Sigmoid colon (tissue), 7 donors: ENCODE measurements at places on chromosomes 5 and 9. TPM values are rescaled to one million over a fixed set of nuclear protein-coding genes. Genes with fewer than 3 reads are reported as not detected.

- DNase-seq: no peak
- no peak overlapping the region for H3K27ac ChIP-seq
- no peaks in the 10 kb centered on the region for H3K4me1 ChIP-seq
- no peaks in the 10 kb centered on the region for H3K36me3 ChIP-seq
- no peak overlapping the region for H3K4me3 ChIP-seq
- no peaks in the 10 kb centered on the region for H3K27me3 ChIP-seq
These were observed 95.5 kb downstream of the SNX24 start for GRCh38 chr5:122940890-122941289.

DNA sequence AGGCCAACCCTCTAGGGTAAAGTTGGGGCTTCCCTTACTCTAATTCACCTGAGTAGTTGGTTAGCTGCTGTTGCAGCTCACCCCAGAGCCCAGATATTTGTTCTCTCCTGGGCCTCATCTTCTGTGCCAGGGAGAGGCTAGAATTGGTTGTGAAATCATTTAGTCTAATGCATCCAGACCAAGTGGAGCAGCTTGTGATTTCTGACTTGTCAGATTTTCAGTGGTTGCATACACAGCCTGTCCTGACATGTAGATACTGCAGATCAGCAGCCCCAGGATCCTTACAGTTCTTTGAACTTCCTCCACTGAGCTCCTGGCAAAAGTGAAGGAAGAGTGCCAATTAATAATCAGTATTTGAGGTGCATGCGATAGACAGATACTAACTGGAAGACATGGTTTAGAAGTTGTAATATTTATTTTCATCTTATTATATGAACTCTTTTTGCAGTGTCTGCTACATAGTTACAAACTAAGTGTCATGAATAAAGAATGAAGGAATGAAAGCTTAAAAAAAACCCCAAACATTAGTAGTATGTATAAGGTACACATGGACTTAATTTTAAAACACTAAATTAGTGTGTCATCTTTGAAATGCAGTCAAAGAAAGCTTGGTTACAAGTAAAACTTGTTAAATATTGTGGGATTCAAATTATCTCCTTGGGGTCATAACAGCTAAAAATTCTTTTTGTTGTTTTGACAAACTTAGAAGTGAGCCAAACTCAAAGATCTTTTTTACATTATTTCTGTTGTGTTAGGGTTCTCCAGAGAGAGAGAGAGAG, 128.5 kb downstream of the VPS13A start:
- no peak for DNase-seq
- H3K27ac ChIP-seq: no peak overlapping the region
- no peak overlapping the region for H3K4me3 ChIP-seq
- no peaks in the 10 kb centered on the region for H3K36me3 ChIP-seq

DNA sequence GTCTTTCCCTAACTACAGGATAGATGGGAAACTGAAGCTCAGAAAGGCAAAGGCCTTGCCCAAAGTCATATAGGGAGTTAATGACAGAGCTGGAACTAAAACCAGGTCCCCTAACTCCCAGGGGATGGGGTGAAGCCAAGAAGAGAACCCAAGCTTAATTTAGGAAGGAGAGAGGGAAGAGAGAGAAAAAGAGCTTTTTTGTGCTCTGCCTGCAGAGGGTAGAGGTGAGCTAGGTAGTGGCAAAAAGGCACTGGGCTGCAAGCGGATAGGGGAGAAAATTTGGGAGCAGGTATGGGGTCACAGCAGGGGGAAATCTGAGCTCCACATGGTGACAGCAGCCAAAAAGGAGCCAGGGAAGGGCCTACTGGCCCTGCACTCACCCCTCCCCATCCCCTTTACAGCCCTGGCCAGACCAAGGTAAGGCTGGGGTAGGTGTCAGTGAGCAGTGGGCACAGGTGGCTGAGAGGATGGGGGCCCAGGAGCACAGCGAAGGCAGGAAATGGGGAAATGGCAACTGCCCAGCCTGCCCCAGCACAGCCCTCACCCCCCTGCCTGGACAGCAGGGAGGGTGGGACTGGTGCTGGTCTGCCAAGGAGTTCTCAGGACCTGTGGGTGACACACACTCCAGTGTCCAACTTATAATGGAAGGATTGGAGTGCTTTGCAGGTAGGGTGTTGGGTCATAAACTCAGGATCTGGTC, 3.3 kb downstream of the ENHO start:
- peaks cover 12% of the 10 kb centered on the region for H3K4me1 ChIP-seq
- no peak overlapping the region for H3K27ac ChIP-seq
- H3K27me3 ChIP-seq: no peaks in the 10 kb centered on the region
- peak; percentile 33 for DNase-seq

- peaks cover 60% of the 10 kb centered on the region for H3K27me3 ChIP-seq
- H3K4me3 ChIP-seq: no peak overlapping the region
- no peak for DNase-seq
These were observed 147.1 kb downstream of the ERCC6L2 start for GRCh38 chr9:96022445-96023051.

- H3K4me1 ChIP-seq: no peaks in the 10 kb centered on the region
- no peaks in the 10 kb centered on the region for H3K27me3 ChIP-seq
- no peaks in the 10 kb centered on the region for H3K36me3 ChIP-seq
- no peak overlapping the region for H3K27ac ChIP-seq
These were observed 202.5 kb upstream of the TRIM32 start for GRCh38 chr9:116484492-116485061.

- peaks cover 9% of the 10 kb centered on the region for H3K4me1 ChIP-seq
- no peaks in the 10 kb centered on the region for H3K27me3 ChIP-seq
- DNase-seq: no peak
- H3K4me3 ChIP-seq: no peak overlapping the region
- no peak overlapping the region for H3K27ac ChIP-seq
These were observed 49.1 kb downstream of the ERAP1 start for GRCh38 chr5:96758621-96759020.

GRCh38 chr5:84682531-84682930, 297.9 kb upstream of the EDIL3 start:
- H3K27me3 ChIP-seq: no peaks in the 10 kb centered on the region
- no peak overlapping the region for H3K27ac ChIP-seq
- no peaks in the 10 kb centered on the region for H3K4me1 ChIP-seq
- H3K36me3 ChIP-seq: no peaks in the 10 kb centered on the region
- H3K4me3 ChIP-seq: no peak overlapping the region

GRCh38 chr9:107489144-107489673, 360 bp downstream of the KLF4 start:
- no peak for DNase-seq
- peak overlapping the region; percentile 86 for H3K4me3 ChIP-seq
- peak overlapping the region; percentile 88 for H3K27ac ChIP-seq
- no peaks in the 10 kb centered on the region for H3K27me3 ChIP-seq
- peaks cover 17% of the 10 kb centered on the region for H3K36me3 ChIP-seq
- H3K4me1 ChIP-seq: peaks cover 36% of the 10 kb centered on the region

DNA sequence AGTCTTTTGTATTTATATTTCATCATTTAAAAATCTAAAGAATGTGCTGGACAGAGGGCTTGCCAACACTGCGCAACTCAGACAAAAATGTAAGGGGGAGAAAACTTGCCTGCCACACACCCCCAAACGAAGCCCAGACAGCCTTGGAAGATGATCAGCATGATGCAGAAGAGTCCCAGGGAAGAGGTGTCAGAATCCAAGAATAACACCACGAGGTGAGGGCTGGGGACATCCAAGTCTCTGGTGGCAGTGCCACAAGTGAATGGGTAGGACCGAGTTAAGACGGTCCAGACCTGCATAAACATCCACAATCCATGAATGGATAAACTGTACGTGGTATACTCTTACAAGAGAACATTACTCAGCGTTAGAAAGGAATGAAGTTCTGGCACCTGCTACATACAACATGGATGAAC, 10.4 kb downstream of the EPB41L4B start:
- H3K4me1 ChIP-seq: peaks cover 14% of the 10 kb centered on the region
- no peaks in the 10 kb centered on the region for H3K27me3 ChIP-seq
- no peak overlapping the region for H3K4me3 ChIP-seq
- DNase-seq: no peak
- H3K27ac ChIP-seq: no peak overlapping the region
- H3K36me3 ChIP-seq: no peaks in the 10 kb centered on the region

- H3K27ac ChIP-seq: peak overlapping the region; percentile 10
- H3K4me3 ChIP-seq: no peak overlapping the region
- no peak for DNase-seq
- H3K36me3 ChIP-seq: no peaks in the 10 kb centered on the region
These were observed 22.4 kb downstream of the MVB12B start for GRCh38 chr9:126348911-126349550.

GRCh38 chr9:136994180-136994887, 2.0 kb downstream of the CLIC3 start:
- no peak overlapping the region for H3K4me3 ChIP-seq
- no peak for DNase-seq
- peaks cover 58% of the 10 kb centered on the region for H3K27me3 ChIP-seq
- no peak overlapping the region for H3K27ac ChIP-seq
- H3K36me3 ChIP-seq: no peaks in the 10 kb centered on the region

GRCh38 chr9:128782669-128783068, 4.4 kb upstream of the TBC1D13 start:
- no peak overlapping the region for H3K27ac ChIP-seq
- no peaks in the 10 kb centered on the region for H3K27me3 ChIP-seq
- H3K36me3 ChIP-seq: no peaks in the 10 kb centered on the region
- no peak for DNase-seq
- H3K4me1 ChIP-seq: peaks cover 14% of the 10 kb centered on the region

- H3K4me3 ChIP-seq: no peak overlapping the region
- H3K4me1 ChIP-seq: peaks cover 6% of the 10 kb centered on the region
- H3K36me3 ChIP-seq: peaks cover 38% of the 10 kb centered on the region
- no peaks in the 10 kb centered on the region for H3K27me3 ChIP-seq
- H3K27ac ChIP-seq: no peak overlapping the region
These were observed 52.0 kb downstream of the CEMIP2 start for GRCh38 chr9:71716138-71716909.

DNA sequence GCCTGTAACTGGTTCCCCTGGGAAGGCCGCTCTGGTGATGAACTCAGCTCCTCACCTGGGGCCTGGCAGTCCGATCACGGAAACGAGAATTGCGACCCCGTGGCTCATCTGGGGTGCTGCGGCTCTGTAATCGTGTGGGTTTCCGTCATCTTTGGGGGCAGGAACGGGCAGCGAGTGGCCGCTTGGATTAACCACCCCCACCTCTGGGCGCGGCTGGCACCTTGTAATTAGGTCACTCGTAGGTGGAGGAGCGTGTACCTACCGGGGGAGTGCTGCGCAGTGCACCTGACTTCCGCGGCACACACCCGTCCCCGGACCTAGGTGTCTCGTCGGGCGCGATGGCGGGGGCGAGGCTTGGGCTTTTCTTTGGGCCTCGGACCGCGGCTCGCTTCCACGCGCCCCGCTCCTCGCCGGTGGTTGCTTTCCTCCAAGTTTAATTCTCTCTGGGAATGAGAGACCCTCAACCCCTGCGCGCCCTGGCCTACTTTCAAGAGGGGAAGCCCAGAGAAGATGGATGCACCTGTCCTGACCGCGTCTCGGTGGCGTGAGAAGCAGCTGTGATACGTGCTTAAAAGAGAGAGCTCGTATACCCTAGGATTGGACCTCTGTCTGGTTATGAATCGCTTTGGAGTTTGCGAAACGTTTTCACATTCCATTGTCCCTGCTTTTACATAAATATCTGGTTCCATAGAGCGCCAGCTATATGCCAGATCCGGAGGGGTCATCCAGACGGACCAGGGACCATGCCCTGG, 744 bp upstream of the PPP2CA start:
- DNase-seq: no peak
- H3K36me3 ChIP-seq: no peaks in the 10 kb centered on the region
- no peaks in the 10 kb centered on the region for H3K27me3 ChIP-seq
- H3K4me3 ChIP-seq: peak overlapping the region; percentile 95

DNA sequence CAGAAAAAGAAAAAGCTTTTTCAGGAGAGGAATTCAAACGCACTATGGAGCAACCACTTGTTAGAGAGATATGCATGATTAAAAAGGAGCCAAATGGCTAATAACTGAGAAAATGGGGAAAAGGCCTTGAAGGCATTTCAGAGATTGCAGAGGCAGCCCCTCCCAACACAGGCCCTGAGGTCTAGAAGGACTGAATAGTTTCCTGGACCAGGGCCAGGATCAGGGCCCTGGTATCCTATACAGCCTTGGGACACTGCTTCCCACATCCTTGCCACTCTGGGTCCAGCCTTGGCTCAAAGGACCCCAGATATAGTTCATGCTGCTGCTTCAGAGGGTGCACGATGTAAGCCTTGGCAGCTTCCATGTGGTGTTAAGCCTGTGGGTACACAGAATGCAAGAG, 20.7 kb upstream of the FEM1C start:
- DNase-seq: no peak
- H3K4me3 ChIP-seq: no peak overlapping the region
- H3K4me1 ChIP-seq: no peaks in the 10 kb centered on the region

- no peaks in the 10 kb centered on the region for H3K36me3 ChIP-seq
- H3K4me3 ChIP-seq: no peak overlapping the region
- peaks cover 53% of the 10 kb centered on the region for H3K4me1 ChIP-seq
- no peaks in the 10 kb centered on the region for H3K27me3 ChIP-seq
These were observed 21.9 kb downstream of the NEK6 start for GRCh38 chr9:124279531-124280175.

- no peaks in the 10 kb centered on the region for H3K4me1 ChIP-seq
- no peak for DNase-seq
- no peaks in the 10 kb centered on the region for H3K27me3 ChIP-seq
- no peak overlapping the region for H3K27ac ChIP-seq
These were observed 13.1 kb upstream of the LPAR1 start for GRCh38 chr9:111051400-111051799.

GRCh38 chr9:124040935-124041816, 29.6 kb downstream of the LHX2 start:
- no peak overlapping the region for H3K27ac ChIP-seq
- H3K27me3 ChIP-seq: peaks cover 95% of the 10 kb centered on the region
- no peak for DNase-seq

GRCh38 chr5:132074772-132075718, 1.5 kb downstream of the CSF2 start:
- H3K27me3 ChIP-seq: no peaks in the 10 kb centered on the region
- H3K27ac ChIP-seq: no peak overlapping the region
- DNase-seq: no peak
- H3K4me3 ChIP-seq: no peak overlapping the region
- H3K4me1 ChIP-seq: no peaks in the 10 kb centered on the region

GRCh38 chr5:6780802-6781391, 67.7 kb downstream of the TENT4A start:
- no peaks in the 10 kb centered on the region for H3K36me3 ChIP-seq
- DNase-seq: no peak
- no peaks in the 10 kb centered on the region for H3K4me1 ChIP-seq
- no peaks in the 10 kb centered on the region for H3K27me3 ChIP-seq

DNA sequence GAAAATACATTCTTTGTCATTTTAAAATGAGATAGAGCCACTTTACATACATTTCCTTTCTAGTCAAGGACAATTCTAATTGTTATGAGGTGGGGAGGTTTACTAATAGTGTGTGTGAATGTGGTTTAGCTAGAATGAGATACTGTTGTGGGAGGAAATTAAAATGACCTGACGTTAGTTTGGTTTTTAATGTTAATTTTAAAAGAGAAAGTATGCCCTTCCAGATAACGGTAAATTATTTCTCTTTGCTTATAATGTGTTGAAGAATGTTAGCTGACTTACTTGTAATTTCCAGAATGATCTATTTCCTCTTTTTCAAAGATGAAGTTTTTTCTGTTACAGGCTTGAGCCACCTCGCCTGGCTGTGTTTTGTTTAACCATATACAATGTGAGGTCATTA, 1.7 kb upstream of the TAF7 start:
- peaks cover 26% of the 10 kb centered on the region for H3K36me3 ChIP-seq
- peaks cover 11% of the 10 kb centered on the region for H3K4me1 ChIP-seq
- H3K4me3 ChIP-seq: no peak overlapping the region
- DNase-seq: no peak
- no peak overlapping the region for H3K27ac ChIP-seq

Gene TUSC1
- total RNA-seq: 25.5 TPM

Gene TPD52L3
- total RNA-seq: not detected

Gene AQP7
- not detected for total RNA-seq

Gene RNF183
- total RNA-seq: not detected

Gene BARHL1
- not detected for total RNA-seq

Gene TGFBI
- total RNA-seq: 67.4 TPM

Gene EQTN
- total RNA-seq: 0.71 TPM

Gene DNM1
- 40.2 TPM for total RNA-seq

Gene RANBP17
- total RNA-seq: 11.4 TPM
